ENCODE measurements at places on chromosomes 3 and 15.

DNA sequence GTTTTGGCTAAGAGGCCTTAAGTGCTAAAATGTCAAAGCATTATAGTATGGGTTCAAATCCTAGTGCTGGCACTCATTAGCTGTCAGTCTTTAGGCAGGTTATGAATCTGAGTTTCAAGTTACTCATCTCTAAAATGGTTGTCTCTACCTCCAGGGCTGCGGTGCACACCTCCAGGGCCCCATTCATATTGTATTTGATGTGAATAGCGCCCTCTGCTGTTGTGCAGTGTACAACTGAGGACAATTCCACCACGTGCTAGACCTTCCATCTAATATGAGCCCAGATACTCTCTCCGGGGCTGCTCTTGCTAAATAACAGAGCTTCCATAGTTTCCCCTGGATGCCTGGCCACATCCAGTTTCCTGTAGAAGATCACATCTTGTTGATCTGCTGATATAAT, 54.3 kb downstream of the OXNAD1 start:
- DNase-seq: peak; percentile 33

- DNase-seq: no peak
Observed at GRCh38 chr3:140497331-140497730, 180.5 kb upstream of the TRIM42 start.

DNA sequence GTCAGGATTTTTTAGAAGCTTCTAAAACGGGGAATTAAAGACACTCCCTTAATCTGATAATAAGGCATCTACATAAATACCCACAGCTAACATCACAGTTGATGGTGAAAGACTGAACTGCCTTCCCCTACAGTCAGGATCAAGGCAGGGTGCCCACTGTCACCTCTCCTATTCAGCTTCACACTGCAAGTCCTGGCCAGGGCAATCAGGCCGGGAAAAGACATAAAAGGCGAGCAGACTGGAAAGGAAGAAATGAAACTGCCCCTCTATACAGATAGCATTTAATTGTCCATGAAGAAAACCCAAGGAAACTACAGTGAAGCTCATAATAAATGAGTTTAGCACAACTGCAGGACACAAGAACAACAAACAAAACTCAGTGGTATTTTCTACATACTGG, 61.7 kb downstream of the HERC2 start:
- DNase-seq: no peak

- DNase-seq: no peak
Observed at GRCh38 chr15:60611592-60612346, 132.8 kb upstream of the ICE2 start.

DNA sequence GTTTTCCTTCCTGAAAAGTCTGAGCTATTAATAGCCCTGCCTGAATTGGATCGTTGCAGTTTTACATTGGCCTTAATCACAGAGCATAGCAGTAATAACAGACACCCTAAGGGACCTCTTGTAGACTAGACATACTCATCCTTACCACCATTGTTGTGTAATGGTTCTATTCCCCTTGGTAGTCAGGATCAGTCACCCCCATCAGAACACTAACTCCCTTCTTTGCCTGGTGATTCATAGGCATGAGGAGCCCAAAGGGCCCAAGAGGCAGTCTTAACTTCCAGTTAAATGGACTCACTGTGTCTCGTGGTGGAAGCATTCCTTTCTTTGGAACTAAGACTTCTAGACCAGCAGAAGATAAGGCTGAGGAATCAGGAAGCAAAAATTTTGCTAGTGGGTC, 20.2 kb downstream of the CGGBP1 start:
- no peak for DNase-seq

GRCh38 chr15:27170851-27171250, 199.9 kb downstream of the GABRG3 start:
- DNase-seq: no peak

- DNase-seq: no peak
Observed at GRCh38 chr3:128727485-128727884, 1.5 kb downstream of the RAB7A start.

DNA sequence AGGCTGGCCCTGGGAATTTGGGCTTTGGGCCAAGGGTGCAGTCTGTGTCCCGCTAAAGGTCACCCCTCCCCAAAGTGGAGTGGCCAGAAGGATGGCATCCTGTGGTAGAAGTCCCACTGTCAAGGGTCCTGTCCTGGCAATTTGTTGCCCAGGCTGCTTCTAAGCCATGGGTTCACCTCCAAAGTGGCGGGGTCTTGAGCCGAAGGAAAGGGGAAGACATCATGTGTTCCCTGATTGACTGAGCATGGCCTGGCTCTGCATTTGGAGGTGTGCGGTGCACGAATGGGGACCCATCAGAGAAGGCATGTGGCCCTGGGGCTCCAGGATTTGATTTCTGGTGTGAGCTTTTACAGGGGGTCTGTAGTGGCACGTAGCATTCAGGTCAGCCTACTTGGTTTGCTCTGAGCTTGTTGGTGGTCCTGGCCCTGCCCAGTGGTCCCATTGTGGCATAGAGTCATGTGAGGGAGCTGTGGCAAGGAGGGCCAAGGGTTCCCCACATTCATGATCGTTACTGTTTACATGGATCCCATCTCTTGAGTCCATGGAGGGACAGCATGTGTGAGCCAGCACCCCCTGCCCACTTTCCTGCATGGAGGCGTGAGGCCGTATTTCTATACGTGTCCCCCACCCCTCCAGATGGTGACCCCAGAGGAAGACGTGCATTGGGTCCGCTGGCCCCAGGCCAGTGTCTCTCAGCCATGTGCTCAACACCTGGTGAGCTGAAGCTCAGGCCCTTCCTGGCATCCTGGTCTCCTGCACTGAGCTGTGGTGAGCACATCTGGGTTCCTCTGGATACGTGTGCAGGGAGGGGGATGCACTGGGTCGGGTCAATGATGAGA, 225.1 kb downstream of the SNRPN start:
- no peak for DNase-seq

DNA sequence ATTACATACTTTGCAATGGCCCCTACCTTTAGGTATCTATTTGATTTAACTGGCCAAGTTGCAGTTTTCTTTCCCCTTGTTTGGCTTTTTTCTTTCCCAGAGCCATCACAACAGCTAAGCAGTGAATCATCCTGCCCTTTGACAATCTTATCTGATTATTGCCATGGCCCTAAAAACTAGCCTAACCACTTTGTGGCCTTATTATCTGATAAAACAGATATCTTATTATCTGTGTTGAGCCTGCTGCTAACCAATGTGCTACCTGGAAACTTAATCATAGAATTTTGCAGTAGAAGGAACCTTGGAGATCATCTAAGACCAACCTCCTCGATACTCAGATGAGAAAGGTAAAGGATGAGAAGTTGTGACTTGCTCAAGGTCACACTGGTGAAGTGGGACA, 37.1 kb downstream of the EIF4E3 start:
- DNase-seq: no peak

DNA sequence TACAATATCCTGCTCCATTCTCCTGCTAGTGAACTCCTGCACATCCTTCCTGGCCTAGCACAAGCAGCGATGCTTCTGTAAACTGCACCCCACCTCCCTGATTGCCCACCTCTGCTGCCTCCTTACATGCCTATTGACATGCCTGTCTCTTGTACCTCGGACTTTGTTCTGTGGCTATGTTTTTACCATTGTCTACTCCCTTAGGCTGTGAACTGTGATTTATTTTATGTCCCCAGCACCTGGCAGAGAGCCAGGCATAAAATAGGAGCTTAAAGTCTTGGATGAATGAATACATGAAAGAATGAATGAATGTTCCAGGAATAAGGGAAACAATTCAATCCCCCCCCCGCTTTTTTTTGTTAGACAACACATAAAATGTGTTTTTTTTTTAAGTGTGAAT, 210.0 kb downstream of the MYRIP start:
- DNase-seq: no peak

- no peak for DNase-seq
Observed at GRCh38 chr3:174193604-174194003, 665.5 kb upstream of the NAALADL2 start.

- DNase-seq: no peak
Observed at GRCh38 chr3:197292083-197292646, 6.2 kb downstream of the DLG1 start.

DNA sequence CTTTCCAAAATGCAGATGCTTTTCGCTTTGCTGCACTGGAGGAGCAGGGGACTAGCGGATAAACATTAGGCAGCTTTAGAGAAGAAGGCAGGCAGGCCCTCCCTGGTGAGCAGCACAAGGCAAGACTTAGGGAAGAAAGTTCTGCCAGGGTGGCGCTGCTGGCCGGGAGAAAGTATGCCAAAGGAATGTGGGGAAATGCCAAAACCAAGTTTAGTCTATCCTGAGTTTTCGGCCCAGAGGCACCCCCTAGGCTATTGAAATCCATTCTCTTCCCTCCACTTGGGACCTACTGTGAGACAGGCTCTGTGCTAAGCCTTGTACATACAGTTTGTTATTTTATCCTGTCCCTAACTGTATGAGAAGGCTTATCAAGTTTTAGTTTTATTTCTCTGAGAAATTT, 9.2 kb downstream of the SHC4 start:
- no peak for DNase-seq

DNA sequence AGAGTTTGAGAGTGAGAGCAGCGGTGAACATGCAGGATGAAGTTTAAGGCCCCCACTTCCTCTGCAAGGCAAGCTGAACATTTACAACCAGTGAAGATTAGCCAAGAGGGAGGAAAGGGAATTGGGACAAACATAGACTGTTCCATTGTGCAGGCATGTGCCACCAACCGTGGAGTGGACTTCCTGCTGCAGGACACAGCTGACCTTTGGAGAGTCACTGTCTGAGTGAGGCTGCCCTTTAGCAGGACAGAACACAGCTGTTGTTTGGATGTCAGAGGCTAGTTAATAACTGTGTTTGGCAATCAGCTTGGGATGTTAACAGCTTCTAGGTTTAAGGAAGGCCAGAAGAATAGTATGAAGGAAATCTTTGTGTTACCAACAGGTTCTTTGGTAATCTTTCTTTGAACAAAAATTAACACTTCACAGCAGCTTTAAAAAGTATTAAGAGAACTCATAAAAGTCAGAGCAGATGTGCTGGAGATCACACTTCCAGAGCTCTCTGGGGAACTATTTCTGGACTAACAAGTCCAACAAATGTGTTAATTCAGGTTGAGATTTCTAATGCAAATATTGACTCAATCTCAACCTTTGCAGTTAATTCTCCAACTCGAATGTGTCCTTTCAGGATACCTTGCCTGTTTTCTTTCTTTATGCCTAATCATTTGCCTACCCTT, 31.4 kb downstream of the CTDSPL start:
- DNase-seq: no peak

- no peak for DNase-seq
Observed at GRCh38 chr15:51327081-51327480, 11.3 kb downstream of the CYP19A1 start.

DNA sequence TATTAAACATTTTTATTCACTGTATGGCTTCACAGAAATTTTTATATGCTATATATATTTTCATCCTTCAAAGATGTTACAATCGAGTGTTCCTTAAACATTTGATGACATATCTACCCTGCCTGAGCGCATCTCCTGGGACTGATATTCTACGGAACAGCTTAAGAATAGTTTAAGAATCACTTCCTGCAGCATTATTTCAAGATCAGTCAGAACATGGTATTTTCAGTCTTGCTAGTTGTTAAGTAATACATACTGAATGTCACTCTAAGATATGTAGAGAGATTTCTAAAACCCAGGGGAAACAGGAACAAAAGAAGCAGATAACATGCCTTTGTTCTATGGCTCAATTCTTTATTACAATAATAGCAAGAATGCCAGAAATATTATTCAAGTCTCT, 8.7 kb downstream of the COL8A1 start:
- no peak for DNase-seq

DNA sequence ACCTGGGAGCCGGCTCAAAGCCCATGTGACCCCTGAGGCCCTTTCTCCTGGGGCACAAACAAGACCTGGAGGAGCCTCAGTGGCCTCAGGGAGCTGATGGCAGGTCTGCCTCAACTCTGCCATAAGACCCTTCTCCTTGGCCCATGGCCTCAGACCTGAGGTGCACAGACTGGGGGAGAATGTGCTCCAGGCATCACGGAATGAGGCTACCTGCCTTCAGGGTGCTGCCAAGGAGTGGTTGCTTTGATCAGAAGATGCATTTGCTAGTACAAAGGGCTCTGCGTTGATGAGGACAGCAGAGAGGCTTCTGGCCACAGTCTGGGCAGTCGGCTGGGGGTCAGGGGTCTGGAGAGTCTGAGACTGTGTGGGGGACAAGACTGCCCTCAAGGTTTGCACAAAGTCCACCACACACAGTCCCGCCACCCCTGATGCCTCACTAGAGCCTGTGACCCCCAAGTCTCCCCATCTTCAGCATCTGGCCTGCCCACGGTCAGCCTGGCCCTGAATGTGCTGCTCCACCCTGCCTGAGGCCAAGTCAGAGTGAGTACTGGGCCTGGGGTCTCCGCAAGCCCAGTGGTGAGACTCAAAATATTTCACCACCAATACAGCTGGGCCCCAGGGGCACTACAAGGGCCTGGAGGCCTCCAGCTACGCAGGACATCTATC, 26.6 kb downstream of the ALDH1L1 start:
- DNase-seq: no peak

DNA sequence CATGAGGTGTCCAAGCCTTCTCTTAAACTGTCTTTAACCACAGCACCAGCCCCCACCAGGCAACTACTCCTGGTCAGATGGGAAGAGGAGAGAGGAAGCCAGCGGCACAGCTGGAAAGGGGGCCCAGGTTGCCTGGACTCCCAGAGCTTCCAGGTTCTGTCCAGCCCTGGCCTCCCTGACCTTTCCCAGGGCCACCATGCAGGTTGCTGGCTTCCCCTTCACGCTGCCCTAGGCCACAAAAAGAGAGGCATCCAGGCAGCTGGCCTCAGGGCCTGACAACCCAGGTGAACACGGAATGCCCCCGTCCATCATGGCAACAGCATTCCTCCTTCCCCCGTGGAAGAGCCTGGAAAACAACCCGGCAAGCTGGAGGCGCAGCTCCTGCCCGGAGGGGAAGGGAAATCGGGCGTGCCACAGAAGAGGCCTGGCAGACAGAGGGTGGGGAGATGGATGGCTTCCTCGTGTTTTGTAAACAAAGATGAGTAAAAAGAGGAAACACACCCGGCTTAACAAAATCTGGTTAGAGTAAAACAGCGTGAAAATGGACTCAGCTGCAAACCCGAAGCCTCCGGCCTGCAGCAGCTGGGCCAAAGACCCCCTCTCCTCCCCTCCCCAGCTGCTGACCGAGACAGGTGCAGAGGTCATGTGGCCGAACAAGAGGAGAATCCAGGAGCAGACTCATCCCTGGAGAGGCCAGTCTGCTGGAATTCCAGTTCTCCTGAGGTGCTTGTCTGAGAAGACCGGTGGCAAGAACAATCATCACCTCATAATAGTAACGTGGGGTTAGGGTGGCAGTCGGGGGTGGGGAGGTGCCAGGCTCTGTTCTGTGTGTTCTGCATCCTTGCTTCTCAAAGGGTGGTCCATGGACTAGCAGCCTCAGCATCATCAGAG, 15.5 kb downstream of the BMF start:
- DNase-seq: no peak

All from A549 (cell line).